ENCODE measurements at places on chromosomes 13 and 19. TPM values are rescaled to one million over a fixed set of nuclear protein-coding genes. Genes with fewer than 3 reads are reported as not detected.

- no peak for DNase-seq
- peaks cover 31% of the 10 kb centered on the region for H3K36me3 ChIP-seq
These were observed 24.6 kb upstream of the GARRE1 start for GRCh38 chr19:34229721-34230120.

DNA sequence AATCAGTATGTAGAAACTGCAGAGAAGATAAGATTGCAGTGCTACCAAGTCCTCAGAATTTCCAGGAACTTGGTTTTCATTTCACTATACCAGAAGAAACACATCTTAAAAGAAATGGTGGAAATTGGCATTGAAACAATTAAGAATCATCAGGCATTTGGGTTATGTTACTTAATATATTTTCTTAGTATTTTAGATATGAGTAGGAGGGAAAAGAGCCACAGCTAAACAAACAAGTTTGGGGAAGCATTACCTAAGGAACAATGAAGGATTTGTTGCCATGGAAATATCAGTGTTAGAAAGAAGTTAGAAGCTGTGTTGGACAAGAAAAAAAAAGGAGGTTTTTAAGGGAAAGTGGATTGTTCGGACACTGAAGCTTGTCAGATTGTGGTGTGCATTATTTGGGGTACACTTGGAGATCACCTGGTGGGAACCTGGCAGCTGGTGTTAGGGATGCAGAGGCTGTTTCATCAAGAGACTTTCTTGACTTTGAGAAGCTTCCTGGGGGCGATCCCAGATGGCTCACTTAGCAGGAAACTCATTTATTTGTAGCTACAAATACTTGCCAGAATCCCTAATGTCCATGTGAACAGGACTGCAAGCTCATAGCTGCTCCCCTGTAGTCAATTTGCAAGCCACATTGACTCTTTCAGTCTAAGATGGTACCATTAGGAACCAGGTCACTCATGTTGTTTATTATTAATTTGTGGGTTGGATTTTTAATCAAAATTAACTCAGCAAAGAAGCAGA, 246.7 kb downstream of the RFC3 start:
- no peaks in the 10 kb centered on the region for H3K36me3 ChIP-seq
- H3K4me1 ChIP-seq = no peaks in the 10 kb centered on the region
- H3K27me3 ChIP-seq = no peaks in the 10 kb centered on the region

- H3K4me1 ChIP-seq = peaks cover 17% of the 10 kb centered on the region
- no peak overlapping the region for H3K4me3 ChIP-seq
- peak overlapping the region; percentile 70 for H3K27ac ChIP-seq
These were observed 6.5 kb upstream of the KCTD4 start for GRCh38 chr13:45207319-45207718.

DNA sequence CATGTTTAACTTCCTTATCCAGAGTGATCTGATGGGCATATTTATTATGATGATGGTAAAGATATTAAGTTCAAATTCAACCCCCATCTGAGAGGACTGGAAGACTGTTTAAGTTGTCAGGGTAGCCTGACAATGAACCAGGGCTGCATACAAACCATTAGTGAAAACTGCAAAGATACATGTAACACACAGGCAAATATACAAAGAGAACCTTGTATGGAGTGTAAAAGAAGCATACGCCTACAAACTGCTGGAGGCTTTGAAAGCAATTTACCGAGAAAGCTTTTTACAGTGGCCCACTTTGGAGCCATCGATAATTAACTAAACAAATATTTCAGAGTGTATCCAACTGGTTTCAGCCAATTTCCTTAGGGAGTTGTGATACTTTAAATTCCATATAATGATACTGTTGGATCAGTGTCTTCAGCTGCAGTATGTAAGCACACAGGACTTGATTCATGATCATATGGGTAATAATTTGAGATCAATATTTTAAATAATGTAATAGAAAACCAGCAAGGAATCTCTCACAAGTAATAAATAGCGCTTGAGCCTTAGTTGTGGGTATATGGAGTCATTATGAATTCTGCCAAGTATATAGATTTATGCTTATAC, 231.5 kb upstream of the SPRY2 start:
- DNase-seq = no peak
- no peaks in the 10 kb centered on the region for H3K36me3 ChIP-seq

DNA sequence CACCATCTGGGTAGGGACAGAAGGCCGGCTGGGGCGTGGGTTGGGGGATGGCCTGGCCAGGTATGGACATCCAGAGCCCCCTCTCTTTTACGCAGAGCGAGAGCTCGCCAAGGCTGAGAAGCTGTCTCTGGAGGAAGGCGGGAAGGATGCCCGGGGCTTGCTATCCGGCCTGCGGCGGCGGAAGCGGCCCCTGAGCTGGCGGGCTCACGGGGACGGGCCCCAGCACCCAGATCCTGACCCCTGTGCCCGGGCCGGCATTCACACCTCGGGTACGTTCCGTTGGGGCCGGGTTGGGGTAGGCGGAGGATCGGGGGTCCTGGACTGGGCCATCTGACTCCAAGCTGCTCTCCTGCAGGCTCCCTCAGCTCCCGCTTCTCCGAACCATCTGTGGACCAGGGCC, 8.7 kb upstream of the SCN1B start:
- no peak overlapping the region for H3K4me3 ChIP-seq
- no peaks in the 10 kb centered on the region for H3K27me3 ChIP-seq
- DNase-seq = no peak

GRCh38 chr19:47284324-47284899, 9.7 kb downstream of the INAFM1 start:
- no peak overlapping the region for H3K27ac ChIP-seq
- no peaks in the 10 kb centered on the region for H3K4me1 ChIP-seq
- DNase-seq = peak; percentile 68
- no peak overlapping the region for H3K4me3 ChIP-seq
- H3K27me3 ChIP-seq = no peaks in the 10 kb centered on the region
- H3K36me3 ChIP-seq = no peaks in the 10 kb centered on the region

KLK12 gene
- not detected for polyA plus RNA-seq

LHFPL6 gene
- polyA plus RNA-seq = 35.1 TPM

PGLYRP1 gene
- polyA plus RNA-seq = not detected

Data from IMR-90 (cell line).